Diencephalon (tissue), 1 donor: ENCODE measurements at places on chromosomes 13 and 19. TPM values are rescaled to one million over a fixed set of nuclear protein-coding genes. Genes with fewer than 3 reads are reported as not detected.

CRLF1 gene
- total RNA-seq = 3.0 TPM

NPHS1 gene
- 0.46 TPM for total RNA-seq

ZNF524 gene
- total RNA-seq = 3.0 TPM

ZNF221 gene
- total RNA-seq = 20.3 TPM

TEX101 gene
- not detected for total RNA-seq

TINCR gene
- total RNA-seq = 13.4 TPM

PMIS2 gene
- not detected for total RNA-seq

ZNF729 gene
- total RNA-seq = 0.23 TPM

ZNF761 gene
- 12.9 TPM for total RNA-seq
